ENCODE measurements at places on chromosomes 4 and X.

- DNase-seq = no peak
Observed at GRCh38 chrX:37712458-37712857, 26.9 kb downstream of the XK start.

DNA sequence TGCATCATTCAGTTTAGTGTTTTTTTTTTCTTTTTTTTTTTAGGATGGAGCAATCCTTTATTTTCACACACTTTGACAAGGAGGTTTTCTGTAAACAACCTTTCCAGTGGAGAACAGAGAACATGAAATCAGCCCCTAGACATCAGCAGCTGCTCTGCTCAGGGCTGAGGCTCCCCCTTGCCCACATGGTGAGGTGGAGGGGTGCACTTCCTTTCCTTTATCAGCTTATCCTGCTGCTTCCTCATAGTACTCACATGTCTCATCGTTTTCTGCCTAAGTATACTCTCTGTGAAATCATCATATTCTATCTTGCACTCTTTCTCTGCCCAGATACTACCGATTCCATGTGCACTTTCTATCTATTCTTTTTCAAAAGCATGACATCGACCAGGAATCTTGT, 47.6 kb upstream of the PRSS12 start:
- DNase-seq = no peak

DNA sequence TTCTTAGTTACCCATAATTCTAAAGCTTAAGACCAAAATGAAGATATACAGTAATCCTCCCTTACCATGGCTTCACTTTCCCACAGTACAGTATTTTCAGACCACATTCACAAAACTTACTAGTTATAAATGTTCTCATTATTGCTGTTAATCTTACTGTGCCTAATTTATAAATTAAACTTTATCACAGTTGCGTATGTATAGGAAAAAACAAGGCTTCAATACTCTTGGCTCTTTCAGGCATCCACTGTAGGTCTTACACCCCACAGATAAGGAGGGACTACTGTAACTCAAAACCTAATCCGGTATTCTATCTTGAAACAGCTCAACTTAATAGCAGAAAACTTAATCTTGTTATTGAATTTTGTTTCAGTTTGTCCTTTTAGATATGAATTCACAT, 3.6 kb downstream of the HMGB2 start:
- no peak for DNase-seq

DNA sequence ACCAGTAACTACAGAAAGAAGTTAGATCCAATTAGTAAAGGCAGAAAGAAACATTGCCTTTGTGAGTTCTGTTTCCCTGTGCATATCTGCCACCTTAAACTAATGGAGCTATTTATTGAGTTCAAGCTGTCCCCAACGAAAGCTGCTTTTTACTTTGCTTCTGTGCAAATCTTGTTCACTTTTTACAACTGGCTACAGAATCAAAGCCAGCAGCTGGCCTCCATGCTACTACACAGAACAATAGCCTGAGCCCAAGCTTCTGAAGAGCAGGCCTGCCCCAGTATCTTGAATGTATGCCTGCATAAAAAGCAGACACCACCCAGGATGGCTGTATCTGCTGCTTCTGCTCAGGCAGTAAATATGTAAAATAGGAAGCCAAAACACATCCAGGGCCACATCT, 28.1 kb downstream of the ANK2 start:
- DNase-seq = no peak

DNA sequence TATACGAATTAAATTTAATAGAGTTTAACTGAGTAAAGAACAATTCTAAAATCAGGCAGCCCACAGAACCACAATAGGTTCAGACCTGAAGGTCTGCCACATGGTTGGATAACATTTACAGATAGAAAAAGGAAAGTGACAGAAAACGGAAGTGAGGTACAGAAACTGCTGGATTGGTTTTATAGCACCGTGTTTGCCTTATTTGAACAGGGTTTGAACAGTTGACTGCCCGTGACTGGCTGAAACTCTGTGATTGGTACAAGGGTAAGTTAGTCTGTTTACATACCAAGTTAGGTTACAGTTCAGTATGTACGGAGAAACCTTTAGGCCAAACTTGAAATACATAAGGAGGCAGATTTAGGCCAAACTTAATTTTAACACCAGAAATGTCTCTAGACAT, 64.1 kb upstream of the ATXN3L start:
- DNase-seq = no peak

GRCh38 chrX:116009861-116010710, 160.5 kb upstream of the AGTR2 start:
- DNase-seq = no peak

DNA sequence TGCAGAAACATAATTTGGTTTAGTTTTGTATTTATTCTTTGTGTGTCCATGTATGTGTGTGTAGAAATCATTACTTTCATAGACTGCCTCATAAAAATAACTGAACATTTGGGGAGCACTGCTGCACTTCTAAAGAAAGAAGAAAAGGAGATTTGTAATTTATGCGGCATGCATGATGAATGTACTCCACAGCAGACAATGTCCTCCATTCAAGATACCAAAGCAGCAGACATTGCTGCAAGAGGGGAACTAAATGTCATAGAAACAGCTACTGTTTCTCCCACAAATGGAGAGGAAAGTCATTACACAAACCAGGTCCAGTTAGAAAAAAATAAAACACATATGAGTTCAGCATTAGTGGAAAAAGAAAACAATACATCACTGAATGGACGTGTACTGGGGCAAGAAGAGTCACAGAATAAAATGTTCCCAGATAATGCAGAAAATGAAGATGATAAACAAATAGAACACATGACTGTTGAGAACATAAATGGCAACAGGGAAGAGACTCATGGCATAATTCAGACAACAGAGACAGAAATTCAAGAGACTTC, 2.6 kb downstream of the DTHD1 start:
- DNase-seq = no peak

DNA sequence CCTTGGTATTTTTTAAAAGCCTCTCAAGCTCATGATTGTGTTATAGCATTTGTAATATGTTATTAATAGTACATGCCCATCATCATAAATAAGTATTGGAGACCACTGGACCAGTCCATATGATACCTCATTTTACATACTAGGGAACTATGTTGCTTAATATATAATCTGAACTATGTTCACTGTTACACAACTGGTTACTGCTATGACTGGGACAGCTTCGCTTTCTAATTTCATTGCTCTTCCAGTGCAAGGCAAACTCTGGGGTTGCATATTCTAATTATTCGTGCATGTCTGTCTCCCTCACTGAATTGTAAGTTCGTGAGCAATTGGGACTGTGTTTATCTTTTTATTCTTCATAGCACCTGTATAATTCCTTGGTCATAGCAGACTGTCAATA, 330.5 kb downstream of the RAPGEF2 start:
- DNase-seq = no peak

GRCh38 chr4:11743236-11743635, 314.5 kb upstream of the HS3ST1 start:
- DNase-seq = no peak

DNA sequence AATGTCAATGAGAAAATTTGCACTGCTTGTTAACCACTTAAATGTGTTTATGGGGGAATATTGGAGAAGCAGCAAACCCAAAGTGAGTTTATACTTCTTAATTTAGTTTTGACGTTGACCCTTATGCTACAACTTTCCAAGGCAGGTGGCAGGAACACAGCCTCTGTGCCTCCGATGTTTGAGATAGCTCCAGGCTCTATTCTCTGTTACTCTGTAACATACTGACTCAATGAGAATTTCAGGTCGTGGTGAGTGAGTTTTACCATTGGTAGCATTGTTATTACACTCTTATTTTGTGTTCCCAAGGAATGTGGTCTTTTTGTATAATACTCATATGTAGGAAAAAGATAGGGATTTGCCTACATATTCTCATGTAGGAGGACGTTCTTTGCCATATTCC, 210.7 kb downstream of the BMPR1B start:
- no peak for DNase-seq

GRCh38 chrX:68841251-68842049, 12.6 kb downstream of the EFNB1 start:
- no peak for DNase-seq

- DNase-seq = no peak
Observed at GRCh38 chr4:40058121-40058520, 1.5 kb downstream of the N4BP2 start.

DNA sequence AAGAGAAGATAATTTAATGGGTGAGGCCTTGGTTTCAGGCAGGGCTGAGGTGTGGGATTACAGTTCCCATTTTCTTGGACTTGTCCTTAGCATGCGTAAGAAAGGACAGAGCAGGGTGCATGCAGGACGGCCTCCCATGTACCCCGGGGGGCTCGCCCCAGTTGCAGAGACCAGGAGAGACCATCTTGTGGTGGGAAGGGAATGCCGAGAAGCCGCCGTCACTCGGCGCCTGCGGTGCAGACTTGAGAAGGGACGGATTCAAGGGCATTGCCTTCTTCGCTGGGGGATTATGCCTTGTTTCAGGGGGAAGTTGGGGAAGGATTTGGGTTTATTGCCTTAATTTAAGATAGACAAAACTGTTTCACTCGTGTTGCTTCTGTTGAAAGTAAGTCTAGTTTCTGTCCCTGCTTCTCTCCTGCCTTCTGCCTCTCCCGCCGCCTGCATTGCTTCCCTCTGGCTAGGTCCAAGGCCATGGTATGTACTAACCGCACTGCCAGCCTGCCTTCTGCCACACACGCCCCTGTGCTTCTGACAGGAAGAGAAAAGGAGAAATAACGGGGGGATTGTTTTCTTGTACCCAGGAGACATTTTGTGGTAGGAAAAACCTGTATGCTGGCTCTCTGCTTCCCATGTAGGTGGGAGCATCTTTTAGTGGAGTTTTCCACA, 175.9 kb downstream of the DCLK2 start:
- DNase-seq = no peak

- no peak for DNase-seq
Observed at GRCh38 chr4:148435654-148436406, 6.4 kb downstream of the NR3C2 start.

- DNase-seq = no peak
Observed at GRCh38 chr4:176981074-176981473, 188.4 kb upstream of the VEGFC start.

- no peak for DNase-seq
Observed at GRCh38 chrX:44494357-44494756, 48.3 kb downstream of the FUNDC1 start.

DNA sequence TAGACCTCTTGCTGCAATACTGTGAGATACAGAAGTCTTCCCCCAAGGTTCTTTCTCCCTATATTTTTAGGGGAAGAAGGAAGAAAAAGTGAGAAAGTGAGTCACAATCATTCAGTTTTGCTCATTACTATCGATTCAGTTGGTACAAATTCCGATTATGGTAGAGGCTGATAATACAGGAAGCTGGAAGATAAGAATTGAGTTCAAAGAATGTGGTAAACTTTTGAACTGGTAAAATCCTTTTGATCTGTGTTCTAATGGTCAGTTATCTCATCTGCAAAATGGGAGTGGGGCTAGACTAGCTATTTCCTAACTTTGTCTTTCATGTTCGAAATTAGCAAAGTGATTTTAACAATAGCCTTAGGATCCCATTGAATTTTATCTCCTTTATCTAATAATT, 101.4 kb upstream of the FAT1 start:
- DNase-seq = no peak

- DNase-seq = no peak
Observed at GRCh38 chrX:154485150-154486051, 1.0 kb downstream of the UBL4A start.

DNA sequence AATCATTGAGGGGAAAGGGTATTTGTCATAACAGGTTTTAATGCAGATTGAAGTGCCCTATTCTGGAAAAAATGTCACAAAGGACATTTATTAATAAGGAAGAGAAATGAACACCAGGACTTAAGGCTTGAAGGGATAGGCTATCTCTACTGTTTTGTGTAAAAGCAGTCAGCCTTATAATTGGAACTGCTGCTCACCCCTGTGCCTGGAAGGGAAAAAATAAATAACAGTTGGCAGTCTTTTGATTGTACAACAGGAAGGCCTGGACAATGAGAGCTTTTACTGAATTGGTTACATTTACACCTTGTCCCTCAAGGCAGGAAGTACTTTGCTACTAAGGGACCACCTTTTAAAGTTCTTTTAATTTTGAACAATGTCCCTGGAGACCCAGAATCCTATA, 17.8 kb upstream of the MAGED4 start:
- no peak for DNase-seq

GRCh38 chr4:85669204-85669603, 194.3 kb downstream of the ARHGAP24 start:
- no peak for DNase-seq

GRCh38 chrX:10048707-10049106, 81.5 kb downstream of the CLDN34 start:
- no peak for DNase-seq

GRCh38 chr4:47050761-47051725, 19.7 kb downstream of the GABRB1 start:
- DNase-seq = no peak

GRCh38 chrX:101417981-101418841, 10.2 kb downstream of the HNRNPH2 start:
- no peak for DNase-seq

DNA sequence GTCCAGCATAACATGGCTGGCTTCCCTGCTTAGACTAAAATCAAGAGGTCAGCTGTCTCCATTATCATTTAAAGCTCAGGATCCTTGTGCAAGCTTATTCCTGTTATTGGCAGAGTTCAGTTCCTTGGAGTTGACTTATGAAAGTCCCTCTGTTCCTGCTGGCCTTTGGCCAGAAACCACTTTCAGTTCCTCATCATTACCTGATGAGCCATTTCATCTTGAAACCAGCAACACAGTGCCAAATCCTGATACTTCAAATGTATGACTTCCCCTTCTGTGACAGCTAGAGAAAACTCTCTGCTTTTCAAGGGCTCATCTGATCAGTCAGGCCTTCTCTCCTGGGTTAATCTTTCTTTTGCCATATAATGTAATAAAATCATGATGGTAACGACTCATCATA, 110.6 kb upstream of the FSTL5 start:
- no peak for DNase-seq

GRCh38 chr4:73718375-73719373, 21.7 kb upstream of the CXCL8 start:
- DNase-seq = no peak

DNA sequence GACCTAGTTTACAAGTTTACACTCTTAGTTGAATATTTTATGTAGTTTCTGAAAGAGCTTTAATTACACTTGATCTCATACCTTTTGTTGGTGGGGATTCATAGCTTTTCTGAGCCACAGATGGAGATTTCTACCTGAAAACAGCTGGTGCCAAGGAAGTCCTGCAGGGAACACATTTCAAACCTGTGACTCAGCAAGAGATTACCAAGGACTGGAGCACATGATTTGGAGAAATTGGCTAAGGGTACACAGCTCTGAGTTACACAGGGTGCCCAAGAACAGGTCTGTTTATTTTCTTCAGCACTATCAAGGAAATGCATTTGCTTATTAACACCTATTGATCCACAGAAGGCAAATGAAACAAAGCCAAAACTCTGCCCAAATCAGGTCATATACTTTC, 691.5 kb downstream of the KCTD8 start:
- DNase-seq = no peak

DNA sequence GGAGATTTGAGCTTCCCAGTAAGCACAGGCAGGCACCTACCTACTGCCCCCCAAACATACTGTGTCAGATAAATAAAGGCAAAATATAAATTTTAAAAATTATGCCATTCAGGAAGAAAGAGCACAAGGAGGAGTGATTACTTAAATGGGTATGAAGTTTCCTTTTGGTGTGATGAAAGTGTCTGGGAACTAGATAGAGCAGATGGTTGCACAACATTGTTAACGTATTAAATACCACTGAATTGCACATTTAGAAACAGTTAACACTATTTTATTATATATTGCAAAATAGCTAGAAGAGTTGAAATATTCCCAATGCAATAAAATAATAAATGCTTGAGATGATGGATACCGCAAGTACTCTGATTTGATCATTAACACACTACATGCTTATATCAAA, 374.7 kb upstream of the FGF13 start:
- DNase-seq = no peak
